ENCODE measurements at places on chromosomes 1 and 21.

- no peak for DNase-seq
Measured at GRCh38 chr1:56645677-56646305, 677 bp downstream of the PRKAA2 start.

GRCh38 chr1:92168657-92169056, 49.1 kb upstream of the C1orf146 start:
- DNase-seq = no peak

DNA sequence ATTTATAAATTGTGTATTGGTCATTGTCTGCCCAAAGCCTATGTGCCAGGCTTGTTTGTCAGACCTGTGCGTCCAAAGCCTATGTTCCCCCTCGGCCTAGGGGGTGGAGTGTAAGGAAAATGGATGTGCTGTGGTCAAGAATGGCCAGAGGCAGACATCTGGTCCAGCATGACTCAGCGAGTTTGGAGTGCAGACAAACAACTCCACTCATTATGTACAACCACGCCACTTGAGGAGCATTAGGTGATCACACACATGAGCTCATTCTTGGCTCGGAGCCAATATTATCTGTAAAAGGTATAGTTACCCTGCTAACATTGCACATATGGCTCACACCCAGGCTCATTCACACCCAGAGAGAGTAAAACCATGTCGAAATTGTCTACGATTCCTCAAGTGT, 1047.6 kb upstream of the ADGRL4 start:
- no peak for DNase-seq

- no peak for DNase-seq
Measured at GRCh38 chr1:38827318-38827717, 32.3 kb downstream of the RRAGC start.

DNA sequence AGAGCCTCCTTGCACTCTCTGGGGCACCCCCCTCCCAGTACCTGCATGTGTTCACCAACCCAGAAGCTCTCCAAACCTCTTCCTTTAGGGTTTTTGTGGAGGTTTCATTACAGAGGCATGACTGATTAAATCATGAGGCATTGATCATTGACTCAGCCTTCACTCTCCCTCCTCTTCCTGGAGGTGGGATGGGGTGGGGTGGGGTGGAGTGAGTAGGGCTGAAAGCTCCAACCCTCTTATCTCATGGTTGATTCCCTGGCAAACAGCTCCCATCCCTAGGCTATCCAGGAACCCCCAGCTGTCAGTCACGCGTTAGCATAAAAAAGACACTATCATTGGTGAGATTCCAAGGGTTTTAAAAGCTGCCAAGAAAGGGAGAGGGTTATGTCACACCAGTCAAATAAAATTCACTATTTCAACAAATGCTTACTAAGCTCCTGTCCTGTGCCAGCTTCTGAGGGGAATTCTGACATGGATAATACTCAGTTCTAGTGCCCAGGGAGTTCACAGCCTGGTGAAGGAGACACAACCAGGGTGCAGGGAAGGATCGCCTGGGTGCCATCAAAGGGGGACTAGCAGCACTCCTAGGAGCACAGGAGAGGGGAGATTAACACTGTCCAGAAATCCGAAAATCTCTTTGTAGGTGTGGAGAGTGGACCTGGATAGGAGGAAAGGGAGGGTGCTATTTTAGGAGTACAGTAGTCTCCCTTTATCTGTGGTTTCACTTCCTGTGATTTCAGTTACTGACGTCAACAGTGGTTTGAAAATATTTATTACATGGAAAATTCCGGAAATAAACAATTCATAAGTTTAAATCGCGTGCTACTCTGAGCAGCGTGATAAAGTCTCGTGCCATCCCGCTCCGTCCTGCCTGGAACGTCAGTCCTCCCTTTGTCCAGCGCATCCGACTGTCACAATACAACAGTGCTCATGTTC, 6.8 kb upstream of the IL24 start:
- DNase-seq = no peak

- no peak for DNase-seq
Measured at GRCh38 chr1:94253456-94254017, 16.2 kb upstream of the ARHGAP29 start.

GRCh38 chr1:3306583-3307291, 147.7 kb upstream of the ARHGEF16 start:
- no peak for DNase-seq

DNA sequence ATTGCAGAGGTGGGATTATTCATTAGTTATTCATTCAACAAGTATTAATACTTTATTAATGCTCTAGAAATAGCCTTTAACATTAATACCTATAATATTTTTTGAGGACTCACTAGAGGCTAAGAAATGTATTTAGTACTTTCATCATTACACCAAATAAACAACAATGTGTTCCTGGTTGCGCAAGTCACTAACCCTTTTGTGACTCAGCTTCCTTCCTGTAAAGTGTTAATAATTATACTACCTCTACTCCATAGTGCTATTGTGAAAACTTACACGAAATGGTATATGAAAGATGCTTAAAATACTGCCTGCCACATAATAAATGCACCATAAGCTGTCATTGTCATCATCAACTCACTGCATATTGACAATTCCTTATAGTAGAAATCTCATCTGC, 431.0 kb downstream of the DPYD start:
- no peak for DNase-seq

Measured in activated CD4-positive, alpha-beta memory T cell treated with anti-CD3 and anti-CD28 coated beads, Interleukin-2, amount 10 ng/mL, durations not matched to agents 7 days and 5 days (primary cell).